ENCODE measurements at places on chromosomes 7 and 10.

- DNase-seq, result no peak
Measured at GRCh38 chr7:112009081-112009480, 197.1 kb downstream of the DOCK4 start.

- no peak for DNase-seq
Measured at GRCh38 chr7:68362745-68363518, 1235.3 kb upstream of the AUTS2 start.

DNA sequence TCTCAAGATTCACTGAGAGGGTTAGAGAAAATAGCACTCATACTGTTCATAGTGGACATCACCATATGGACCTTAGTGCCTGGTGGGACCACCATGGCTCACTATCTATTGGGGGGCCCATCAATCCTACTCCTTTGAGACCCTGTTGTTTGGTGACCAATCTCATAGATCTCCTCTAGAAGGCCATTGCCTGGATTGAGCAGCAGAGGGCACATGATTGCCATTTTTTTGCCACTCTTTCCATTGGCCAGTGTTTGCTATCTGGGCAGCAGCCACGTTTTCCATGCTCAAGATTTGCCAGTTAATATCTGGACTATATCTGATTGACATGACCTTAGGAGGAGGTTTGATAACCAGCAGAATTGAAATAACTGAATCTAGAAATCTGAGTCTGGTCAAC, 244.5 kb downstream of the ITGB1 start:
- DNase-seq, result no peak

DNA sequence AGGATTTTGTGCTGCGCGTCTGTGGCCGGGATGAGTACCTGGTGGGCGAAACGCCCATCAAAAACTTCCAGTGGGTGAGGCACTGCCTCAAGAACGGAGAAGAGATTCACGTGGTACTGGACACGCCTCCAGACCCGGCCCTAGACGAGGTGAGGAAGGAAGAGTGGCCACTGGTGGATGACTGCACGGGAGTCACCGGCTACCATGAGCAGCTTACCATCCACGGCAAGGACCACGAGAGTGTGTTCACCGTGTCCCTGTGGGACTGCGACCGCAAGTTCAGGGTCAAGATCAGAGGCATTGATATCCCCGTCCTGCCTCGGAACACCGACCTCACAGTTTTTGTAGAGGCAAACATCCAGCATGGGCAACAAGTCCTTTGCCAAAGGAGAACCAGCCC, 3.3 kb downstream of the PIK3CG start:
- DNase-seq, result no peak

DNA sequence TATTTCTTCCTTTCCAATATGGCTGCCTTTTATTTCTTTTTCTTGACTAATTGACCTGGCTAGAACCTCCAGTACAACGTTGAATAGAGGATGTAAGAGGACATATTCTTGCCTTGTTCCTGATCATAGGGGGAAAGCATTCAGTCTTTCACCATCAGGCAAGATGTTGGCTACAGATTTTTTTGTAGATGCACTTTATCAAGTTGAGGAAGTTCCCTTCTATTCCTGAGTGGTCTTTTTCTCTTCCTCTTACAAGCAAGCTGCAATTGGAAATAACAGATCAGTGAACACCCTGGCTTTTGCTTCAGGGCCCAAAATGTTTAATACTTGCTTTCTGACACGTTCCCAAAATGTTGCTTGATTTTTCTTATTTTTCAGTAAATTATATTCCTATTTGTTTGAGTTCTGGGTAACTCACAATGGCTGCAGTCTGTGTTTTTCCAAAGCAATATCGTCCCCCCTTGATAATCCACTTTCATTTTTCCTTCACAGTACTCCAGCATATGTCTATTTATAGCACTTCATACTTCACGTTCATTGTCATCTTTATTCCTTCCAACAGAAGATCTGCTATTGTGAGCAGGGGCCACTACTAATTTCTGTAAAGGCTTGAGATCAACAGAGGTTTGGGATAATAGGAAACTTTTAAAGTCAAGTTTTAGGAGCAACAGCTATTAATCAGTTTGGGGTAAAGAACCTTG, 11.7 kb downstream of the CPEB3 start:
- no peak for DNase-seq

- DNase-seq, result no peak
Measured at GRCh38 chr7:151249034-151249731, 689 bp upstream of the SMARCD3 start.

GRCh38 chr7:100584683-100585510, 1.0 kb downstream of the LRCH4 start:
- no peak for DNase-seq

DNA sequence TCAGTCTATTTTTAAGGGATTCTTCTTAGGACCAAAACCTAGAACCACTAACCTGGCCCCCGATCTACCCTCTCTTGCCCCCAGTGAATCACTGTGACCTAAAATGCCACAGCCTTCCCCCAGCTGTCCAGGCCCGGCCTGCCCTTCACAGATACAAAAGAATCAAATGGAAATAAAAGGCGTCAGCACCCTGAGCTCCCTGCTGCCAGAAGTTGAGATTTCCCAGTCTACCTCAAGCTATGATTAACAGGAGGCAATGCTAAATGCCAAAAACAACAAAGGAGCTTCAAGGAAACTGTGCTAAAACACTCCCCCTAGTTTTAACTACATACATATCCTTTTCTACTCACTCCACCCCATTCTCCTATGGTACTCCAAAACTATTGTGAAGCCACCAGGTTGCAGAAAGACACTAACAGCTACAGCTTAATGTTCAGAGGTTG, 67.8 kb downstream of the GSAP start:
- no peak for DNase-seq

- no peak for DNase-seq
Measured at GRCh38 chr10:72567421-72567820, 58.5 kb downstream of the MICU1 start.

DNA sequence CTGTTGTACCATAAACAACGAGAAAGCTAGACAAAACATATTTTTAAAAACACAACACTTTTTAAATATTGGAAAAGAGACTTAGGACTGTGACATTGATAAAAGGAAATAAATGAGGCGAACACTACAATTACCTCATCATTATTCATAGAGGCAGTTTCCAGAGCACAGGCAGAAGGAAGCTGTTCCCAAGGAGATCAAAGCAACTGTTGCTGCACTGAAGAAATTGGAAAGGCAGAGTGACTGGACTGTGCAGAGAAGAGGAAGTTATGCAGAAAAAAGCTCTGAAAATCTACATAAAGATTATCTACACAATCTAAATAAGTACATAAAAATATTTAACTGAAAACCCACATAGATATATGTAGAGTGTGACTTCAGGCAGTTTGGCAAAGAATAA, 32.8 kb downstream of the MYO3A start:
- DNase-seq, result no peak

- no peak for DNase-seq
Measured at GRCh38 chr10:80805343-80806020, 267.8 kb downstream of the SH2D4B start.

GRCh38 chr7:126768836-126769235, 483.9 kb downstream of the GRM8 start:
- no peak for DNase-seq

- DNase-seq, result no peak
Measured at GRCh38 chr7:88305044-88305443, 1.6 kb downstream of the STEAP4 start.

GRCh38 chr10:37975401-37975991, 951 bp downstream of the ZNF25 start:
- DNase-seq, result no peak

DNA sequence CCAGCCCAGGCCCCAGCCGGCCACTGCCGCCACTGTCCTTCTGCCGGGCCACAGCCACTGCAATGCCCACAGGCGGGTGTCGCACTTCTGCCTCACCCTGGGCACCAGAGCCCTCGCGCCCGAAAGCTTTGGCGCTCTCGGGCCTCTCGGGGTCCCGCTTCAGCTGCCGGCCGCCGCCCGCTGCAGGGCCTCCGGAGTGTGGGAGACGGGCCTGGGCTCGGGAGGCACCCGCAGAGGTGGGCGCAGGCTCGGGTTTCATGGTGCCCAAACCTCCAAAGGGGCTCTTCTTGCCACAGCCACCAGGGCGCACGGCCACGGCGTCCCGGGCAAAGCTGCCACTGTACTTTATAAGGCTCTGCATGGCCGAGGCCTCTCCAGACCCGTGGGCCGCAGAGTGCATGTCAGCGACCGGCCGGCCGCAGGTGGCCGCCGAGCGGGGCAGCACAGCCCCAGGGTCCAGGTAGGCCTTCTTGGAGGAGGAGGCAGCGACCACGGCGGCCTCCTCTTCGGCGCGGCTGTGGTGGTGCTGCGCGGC, 35.9 kb downstream of the TNRC18 start:
- no peak for DNase-seq

GRCh38 chr10:3116508-3117100, 49.3 kb downstream of the PFKP start:
- no peak for DNase-seq
